ENCODE measurements at places on chromosomes 3 and 15.

- no peak for DNase-seq
Measured at GRCh38 chr15:70879401-70879800, 12.8 kb downstream of the THAP10 start.

GRCh38 chr3:182323898-182324297 lies 469.4 kb upstream of the ATP11B start:
- DNase-seq: no peak

DNA sequence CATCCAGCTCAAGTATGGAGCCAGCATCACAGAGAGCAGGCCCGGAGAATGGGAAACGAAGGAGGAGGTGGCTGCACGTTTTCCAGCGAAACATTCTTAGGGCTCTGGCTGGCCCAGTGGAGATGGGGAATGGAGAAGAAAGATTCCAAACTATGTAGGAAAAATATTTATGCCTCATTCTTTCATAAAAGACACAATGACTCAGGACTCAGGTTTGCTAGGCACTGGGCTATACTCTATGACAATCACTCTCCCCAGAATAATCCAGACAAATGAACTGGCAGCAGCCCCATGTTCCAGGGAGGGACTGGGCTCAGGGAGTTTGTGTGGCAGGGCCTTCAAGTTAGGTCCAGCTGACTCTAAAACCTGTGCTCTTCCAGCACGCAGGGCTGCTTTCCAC lies 110.8 kb upstream of the RAD18 start:
- no peak for DNase-seq

GRCh38 chr3:159273608-159274007 lies 471.8 kb downstream of the MFSD1 start:
- DNase-seq: no peak

DNA sequence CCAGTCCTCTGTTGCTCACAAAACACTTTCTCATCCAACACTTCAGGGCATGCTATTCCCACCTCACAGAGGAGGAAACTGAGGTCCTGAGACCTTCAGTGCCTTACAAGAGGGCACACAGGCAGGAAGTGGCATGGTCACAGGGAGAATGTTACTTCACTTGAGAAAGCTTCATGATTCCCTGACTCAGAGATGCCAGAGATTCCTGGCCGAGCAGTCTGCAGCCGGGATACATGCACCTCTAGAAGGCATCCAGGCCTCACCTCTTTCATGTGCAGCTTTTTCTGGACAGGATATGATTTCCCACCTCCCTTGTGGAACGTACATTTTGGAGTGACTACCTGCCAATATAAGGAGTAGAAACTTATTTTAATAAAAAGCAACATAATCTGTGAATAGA lies 2.8 kb upstream of the SST start:
- DNase-seq: no peak

DNA sequence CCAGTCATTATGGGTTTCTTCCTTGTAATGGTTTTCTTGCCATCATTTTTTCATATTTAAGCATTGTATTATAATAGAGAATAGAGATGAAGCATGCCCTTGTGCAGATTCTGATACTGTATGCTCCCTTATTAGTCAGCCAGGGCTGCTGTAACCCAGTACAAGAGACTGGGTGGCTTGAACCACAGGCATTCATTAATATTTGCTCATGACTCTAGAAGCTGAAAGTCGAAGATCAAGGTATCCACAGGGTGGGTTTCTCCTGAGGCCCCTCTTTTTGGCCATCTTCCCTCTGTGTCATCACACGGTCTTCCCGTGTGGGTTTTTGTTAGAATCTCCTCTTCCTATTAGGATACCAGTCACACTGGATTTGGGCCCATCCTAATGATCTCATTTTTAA lies 74.5 kb downstream of the FOXP1 start:
- no peak for DNase-seq

GRCh38 chr3:87627316-87627715 lies 350.9 kb upstream of the POU1F1 start:
- no peak for DNase-seq

DNA sequence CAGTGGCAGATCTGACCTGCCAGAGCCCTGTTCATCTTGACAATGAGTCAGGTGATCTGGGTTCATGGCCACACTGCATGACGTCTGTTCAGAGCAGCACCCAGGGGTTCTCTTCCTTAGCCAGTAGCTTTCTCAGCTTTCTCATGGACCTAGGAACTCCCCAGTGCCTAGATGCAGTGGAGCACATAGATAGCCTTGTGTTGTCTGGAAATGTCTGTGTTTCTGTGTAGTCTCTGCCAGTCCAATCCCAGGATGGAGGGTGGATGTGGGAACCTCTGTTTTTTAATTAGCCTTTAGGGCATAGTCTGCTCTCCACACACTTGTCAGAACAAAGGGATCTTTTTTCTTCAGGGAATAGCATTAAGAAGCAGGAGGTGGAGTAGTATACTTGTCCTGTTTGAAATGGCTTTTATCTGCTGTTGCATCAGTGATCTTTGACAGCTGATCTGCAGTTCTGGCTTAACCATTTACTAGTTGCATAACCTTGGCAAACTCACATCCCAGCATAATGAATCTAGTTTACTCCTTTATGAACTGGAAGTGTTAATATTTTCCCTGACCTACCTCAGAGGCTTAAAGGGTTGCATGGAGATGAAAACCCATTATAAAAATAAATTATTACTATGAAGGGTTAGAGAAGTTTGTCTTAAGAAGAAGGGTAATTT lies 16.1 kb upstream of the CACNA1D start:
- DNase-seq: no peak

- DNase-seq: no peak
Measured at GRCh38 chr3:38121832-38122461, 15.0 kb downstream of the ACAA1 start.

DNA sequence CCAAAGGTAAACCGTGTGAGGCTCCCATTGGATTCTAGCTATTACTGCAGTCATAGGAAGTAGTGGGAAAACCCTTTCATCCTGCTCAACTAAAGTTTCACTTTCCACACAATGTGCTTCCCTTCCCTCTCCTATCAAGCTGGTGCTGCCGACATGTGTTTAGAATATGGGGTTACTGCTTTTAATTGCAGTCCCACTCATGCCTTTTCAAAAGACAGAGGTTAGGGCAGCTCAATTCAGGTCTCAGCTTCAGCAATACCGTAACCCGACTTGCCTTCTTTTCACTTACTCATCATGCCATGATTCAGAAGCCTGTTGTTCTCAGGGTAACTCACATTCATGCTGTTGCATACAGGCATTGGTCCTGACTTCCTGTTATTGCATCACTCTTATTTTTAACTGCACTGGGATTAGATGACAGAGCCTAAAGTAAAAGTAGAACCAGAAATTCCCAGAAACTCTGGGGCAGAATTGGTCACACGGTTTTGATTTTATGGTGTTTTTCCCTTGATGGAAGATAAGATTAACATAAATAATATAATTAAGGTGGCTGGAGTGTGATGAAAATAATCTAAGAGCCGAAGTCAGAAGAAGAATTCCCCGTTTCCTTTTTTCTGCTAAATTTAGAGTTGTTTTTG lies 45.7 kb downstream of the C2CD4B start:
- peak; percentile 52 for DNase-seq

DNA sequence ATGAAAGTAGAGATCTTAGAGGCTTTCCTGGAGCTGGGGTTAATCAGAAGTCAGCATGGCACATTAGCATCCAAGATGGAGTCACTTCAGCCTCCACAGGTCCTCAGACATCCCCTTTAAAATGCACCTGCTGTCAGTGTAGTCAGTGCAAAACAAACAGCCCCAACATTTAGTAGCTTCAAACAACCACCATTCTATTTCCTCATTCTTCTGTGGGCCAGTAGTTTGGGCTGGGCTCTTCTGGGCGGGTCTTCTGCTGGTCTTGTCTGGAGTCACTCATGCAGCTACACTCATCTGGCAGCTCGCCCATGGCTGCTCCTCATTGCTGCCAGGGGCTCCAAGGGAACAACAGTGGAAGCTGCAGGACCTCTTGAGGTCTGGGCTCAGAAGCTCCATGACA lies 99.9 kb downstream of the TLE3 start:
- no peak for DNase-seq

- DNase-seq: no peak
Measured at GRCh38 chr3:45610119-45610518, 15.6 kb downstream of the LIMD1 start.

DNA sequence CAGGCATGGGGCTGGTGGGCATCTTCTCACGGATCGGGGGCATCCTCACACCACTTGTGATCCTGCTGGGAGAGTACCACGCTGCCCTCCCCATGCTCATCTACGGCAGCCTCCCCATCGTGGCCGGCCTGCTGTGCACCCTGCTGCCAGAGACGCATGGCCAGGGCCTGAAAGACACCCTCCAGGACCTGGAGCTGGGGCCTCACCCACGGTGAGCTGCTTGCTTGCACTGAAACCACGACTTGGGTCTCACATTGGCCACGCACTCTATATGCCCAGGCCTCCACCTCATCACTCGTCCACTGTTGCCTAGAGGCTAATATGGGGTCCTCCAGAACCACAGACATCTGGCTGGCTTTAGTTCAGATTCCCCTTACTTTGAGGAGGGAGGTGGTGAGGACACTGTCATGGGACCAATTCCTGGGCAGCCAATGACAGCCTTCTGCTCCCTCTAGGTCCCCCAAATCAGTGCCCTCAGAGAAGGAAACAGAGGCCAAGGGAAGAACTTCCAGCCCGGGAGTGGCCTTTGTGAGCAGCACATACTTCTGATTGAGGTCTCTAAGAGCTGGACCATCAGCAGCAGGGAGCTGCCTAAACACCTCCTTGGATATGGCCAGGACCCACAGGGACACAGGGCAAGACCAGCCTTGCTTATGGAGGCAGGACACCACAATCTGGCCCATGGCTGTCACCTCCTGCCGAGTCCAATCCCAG lies 5.0 kb upstream of the SLC22A14 start:
- no peak for DNase-seq

DNA sequence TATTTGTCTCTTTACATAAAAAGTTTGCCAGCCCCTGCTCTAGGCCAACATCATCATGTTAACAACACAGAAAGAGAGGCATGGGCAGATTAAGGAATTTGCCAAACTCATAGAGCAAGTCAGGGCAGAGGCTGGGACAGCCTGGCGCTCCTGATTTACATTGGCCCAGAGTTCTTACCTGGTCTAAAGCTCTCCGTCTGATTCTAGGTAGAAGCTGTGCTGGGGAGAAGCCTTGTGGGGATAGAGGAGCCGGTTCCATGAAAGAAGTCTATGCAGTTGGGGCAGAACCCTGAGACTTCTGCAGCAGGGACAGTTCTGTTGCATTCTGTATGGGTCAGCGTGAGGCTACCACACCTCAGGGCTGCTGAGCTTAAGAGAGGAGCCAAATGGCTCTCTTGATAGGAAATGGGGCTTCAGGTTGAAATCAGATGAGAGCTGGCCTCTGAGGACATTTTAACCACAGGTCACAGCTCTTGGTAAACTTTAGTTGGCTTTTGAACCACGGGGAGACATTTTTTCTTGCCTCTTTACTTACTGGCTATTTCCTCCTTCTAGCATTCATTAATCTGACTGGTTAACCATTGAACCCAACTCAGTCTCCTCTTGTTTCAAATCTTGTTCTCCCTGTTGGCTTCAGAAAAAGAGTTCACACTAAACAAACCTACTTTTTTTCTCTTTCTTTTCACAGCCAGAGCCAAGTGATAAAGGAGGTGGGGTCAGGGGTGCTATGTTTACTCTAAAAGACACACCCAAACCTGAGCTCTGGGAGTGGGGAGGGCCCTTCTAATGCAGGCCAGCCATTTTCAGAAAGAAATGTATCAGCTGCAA lies 250.7 kb downstream of the OPA1 start:
- DNase-seq: no peak

DNA sequence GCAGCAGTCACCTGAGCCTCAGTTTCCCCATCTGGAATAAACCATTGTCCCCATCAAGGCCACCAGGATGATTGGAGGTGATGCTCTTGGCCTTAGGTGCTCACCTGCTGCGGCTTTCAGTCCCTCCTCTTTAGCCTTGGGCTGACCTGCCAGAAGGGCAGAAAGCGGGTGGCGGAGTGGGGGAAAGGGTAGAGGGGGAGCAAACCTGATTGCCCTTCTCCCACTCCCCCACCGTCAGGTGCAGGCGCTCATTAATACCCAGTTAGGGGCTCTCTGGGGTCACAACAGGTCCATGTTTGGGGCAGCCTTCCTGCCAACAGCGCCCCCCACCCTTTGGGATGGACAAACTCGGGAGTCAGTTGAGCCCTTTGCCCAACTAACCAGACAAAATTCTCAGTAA lies 50.5 kb downstream of the GRIP2 start:
- DNase-seq: no peak

DNA sequence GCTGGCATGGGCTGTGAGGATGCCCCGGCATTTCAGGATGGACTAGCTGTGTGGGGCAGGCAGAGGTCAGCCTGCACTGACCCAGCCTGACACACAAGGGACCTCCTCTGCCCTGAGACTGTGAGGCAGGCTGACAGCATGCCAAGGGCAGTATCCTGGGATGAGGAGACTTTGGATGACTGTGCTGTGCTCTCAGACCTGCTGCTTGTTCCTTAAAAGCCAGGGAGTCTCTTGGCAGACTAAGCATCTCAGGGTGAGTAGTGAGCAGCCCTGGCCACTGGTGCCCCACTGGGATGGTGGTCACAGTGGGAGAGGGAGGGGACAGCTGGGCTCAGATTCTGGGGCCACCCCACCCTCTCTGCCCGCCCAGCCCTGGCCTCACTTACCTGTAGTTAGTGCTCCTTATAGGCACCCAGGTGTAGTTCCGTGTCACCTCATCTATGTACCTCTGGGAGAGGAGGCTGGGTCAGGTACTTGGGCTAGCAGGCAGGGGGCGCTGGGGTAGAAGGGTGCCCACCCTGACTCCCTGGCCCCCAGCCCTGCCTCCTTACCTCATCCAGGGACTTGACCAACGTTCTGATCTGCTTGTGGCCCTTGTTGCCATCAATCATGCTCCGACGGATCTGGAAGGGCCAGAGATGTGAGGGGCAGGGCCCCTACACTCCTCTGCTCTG lies 16.1 kb upstream of the TMEM115 start:
- DNase-seq: no peak

DNA sequence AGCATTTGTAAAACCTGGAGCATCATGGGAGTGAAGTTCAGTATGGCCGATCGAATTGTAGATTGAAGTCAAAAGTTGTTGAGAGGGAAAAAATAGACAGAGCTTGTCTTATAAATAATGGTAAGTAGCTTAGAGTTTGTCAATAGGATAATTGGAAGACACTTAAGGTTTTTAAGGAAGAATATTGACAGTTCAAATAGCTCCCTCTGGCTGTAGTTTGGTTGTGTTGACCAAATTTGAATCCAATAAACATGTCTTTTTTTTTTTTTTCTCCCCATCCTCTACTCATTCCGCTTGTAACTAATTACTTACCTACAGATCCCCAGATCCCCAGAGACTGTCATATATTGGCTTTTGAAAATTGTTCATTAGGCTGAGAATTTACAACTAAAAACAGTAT lies 677.0 kb downstream of the AGBL1 start:
- no peak for DNase-seq

GRCh38 chr3:11238880-11239279 lies 33.3 kb upstream of the ATG7 start:
- peak; percentile 15 for DNase-seq

- DNase-seq: no peak
Measured at GRCh38 chr15:81304226-81304625, 19.7 kb downstream of the STARD5 start.

GRCh38 chr3:177150970-177151627 lies 46.2 kb downstream of the TBL1XR1 start:
- peak; percentile 27 for DNase-seq
